ENCODE measurements at places on chromosomes 2 and 18.
A peak's percentile ranks its signal among the peaks of the same experiment; 100 is the strongest.

GRCh38 chr2:172999641-173000386 lies 75.8 kb upstream of the MAP3K20 start:
- H3K4me1 ChIP-seq, result no peaks in the 10 kb centered on the region
- peaks cover 2% of the 10 kb centered on the region for H3K27me3 ChIP-seq
- H3K36me3 ChIP-seq, result no peaks in the 10 kb centered on the region
- no peak overlapping the region for H3K4me3 ChIP-seq

GRCh38 chr2:228799208-228799588 lies 471.9 kb downstream of the PID1 start:
- H3K36me3 ChIP-seq, result no peaks in the 10 kb centered on the region
- H3K4me3 ChIP-seq, result no peak overlapping the region
- H3K4me1 ChIP-seq, result no peaks in the 10 kb centered on the region
- H3K27ac ChIP-seq, result no peak overlapping the region
- DNase-seq, result no peak

GRCh38 chr2:175036582-175037018 lies 31.4 kb upstream of the CHN1 start:
- H3K36me3 ChIP-seq, result no peaks in the 10 kb centered on the region
- peak; percentile 52 for DNase-seq
- no peaks in the 10 kb centered on the region for H3K27me3 ChIP-seq

GRCh38 chr2:179106676-179107428 lies 56.9 kb upstream of the CCDC141 start:
- no peaks in the 10 kb centered on the region for H3K4me1 ChIP-seq
- DNase-seq, result no peak
- H3K36me3 ChIP-seq, result no peaks in the 10 kb centered on the region
- no peaks in the 10 kb centered on the region for H3K27me3 ChIP-seq
- no peak overlapping the region for H3K27ac ChIP-seq
- no peak overlapping the region for H3K4me3 ChIP-seq

DNA sequence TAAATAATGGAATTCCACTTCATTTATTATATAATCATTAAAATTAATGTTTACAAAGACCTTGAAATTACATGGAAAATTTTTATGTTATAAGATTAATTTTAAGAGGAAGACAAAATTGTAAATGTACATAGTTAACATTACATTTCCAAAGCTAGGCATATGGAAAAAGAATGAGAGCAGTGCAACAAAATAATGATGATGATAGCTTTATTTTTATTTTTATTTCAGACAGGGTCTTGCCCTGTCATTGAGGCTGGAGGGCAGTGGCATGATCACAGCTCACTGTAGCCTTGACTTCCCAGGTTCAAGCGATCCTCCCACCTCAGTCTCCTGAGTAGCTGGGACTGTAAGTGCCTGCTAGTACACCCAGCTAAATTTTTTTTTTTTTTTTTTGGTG lies 61.2 kb upstream of the ZCCHC2 start:
- no peak overlapping the region for H3K27ac ChIP-seq
- no peaks in the 10 kb centered on the region for H3K4me1 ChIP-seq
- H3K36me3 ChIP-seq, result no peaks in the 10 kb centered on the region

GRCh38 chr2:219562049-219563020 lies 9.0 kb downstream of the OBSL1 start:
- no peak overlapping the region for H3K27ac ChIP-seq
- no peak for DNase-seq
- no peak overlapping the region for H3K4me3 ChIP-seq
- no peaks in the 10 kb centered on the region for H3K27me3 ChIP-seq
- H3K36me3 ChIP-seq, result no peaks in the 10 kb centered on the region

GRCh38 chr2:61759005-61759404 lies 94.9 kb downstream of the FAM161A start:
- DNase-seq, result no peak
- H3K27ac ChIP-seq, result no peak overlapping the region
- no peaks in the 10 kb centered on the region for H3K36me3 ChIP-seq
- H3K4me1 ChIP-seq, result peaks cover 3% of the 10 kb centered on the region

DNA sequence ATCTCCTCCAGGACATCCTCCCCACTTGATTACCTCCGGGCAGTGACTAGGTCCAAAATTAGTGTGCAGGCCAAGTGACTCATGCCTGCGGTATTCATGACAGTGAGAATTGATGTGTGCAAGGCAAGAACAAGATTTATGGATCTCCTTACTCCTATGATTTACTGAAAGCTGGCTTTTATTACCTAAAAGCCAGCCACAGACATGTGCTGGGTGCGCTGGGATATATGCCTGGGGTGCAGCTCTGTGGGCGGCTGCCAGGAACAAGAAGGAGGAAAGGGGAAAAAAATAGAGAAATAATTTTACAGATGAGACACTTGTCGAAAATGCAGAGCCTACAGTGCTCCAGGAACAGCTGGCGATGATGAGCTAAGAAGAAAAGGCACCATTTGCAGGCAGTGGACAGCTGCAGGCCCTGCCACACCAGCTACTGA lies 359.3 kb downstream of the CMPK2 start:
- no peaks in the 10 kb centered on the region for H3K27me3 ChIP-seq
- no peak for DNase-seq
- H3K4me3 ChIP-seq, result no peak overlapping the region
- no peak overlapping the region for H3K27ac ChIP-seq
- H3K36me3 ChIP-seq, result no peaks in the 10 kb centered on the region

GRCh38 chr18:6139007-6139406 lies 243.7 kb upstream of the TMEM200C start:
- no peaks in the 10 kb centered on the region for H3K4me1 ChIP-seq
- DNase-seq, result no peak
- H3K36me3 ChIP-seq, result no peaks in the 10 kb centered on the region
- H3K4me3 ChIP-seq, result no peak overlapping the region

DNA sequence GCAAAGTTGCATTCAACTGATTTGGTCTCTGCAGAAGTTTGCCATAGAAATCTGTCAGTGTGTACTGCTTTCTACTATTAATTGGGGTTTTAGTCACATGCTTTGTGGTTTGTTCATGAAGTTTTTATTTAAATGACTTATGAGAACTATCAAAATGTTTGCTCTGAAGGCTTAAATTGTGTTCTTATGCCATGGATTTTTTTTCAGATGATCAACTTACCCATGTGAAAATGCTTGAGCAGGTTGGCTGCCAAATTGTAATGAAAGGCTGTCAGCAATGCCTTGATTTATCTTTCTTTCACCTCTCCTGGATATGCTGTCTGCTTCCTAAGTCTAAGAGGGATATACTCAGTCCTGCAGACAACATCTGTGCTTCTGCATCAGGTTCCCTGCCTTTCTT lies 50.7 kb downstream of the FMNL2 start:
- H3K4me1 ChIP-seq, result no peaks in the 10 kb centered on the region
- no peaks in the 10 kb centered on the region for H3K27me3 ChIP-seq
- no peak overlapping the region for H3K27ac ChIP-seq
- DNase-seq, result no peak
- no peaks in the 10 kb centered on the region for H3K36me3 ChIP-seq

- H3K36me3 ChIP-seq, result peaks cover 14% of the 10 kb centered on the region
- no peak overlapping the region for H3K27ac ChIP-seq
- DNase-seq, result no peak
These were observed 94.7 kb upstream of the CDKL4 start for GRCh38 chr2:39338502-39338901.

DNA sequence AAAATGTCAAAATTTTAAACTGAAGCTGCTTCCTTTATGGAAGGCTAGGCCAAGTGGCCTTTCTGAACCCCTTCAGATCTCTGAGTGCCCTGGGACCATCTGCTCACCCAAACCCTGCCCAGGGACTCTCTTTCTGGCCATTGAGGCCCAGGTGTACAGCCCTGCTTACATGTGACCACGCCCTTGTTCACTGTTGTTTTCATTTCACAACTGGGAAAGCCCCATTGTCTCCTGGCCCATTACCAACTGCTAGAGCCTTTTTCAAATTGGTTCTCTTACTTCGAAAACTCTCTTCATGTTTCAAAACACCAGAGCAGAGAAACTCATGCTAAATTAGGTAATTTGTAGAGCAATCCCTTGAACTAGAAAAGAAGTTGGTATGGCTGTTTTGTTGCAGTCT lies 219.5 kb upstream of the TANK start:
- H3K4me1 ChIP-seq, result no peaks in the 10 kb centered on the region
- H3K36me3 ChIP-seq, result no peaks in the 10 kb centered on the region
- DNase-seq, result no peak
- H3K27me3 ChIP-seq, result no peaks in the 10 kb centered on the region

DNA sequence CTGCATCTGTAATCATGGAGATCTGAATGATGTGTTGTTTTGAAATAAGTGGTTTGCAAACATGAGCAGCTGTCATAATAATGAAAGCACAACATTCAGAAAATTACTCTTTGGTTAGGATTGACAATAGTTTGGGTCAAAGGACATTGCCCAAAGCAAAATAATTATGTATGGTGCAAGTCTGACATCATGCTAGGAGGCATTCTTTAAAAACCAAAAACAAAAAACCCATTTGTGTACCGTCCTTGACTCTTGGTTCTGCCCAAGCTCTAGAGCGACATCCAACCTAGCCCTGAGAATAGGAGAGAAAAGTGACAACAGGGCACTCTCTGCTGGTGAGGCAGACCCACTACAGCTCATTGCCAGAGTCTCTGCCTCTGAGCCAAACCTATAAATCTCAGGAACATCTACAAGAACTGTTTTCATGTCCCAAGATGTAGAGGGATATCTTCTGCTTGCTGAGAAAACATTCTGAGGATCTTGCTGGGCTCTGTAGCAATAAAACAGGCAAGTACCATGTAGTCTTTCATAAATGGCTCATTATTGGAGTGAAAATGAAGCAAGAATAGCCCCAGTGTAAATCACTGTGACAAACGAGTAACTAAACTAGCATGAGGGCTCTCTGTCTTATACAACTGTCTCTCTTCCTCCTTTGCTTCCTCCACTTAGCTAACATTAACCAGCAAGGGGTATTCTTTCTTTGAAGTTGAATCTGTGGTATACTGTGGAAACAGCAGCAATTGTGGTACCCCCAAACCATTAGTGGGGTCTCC lies 266.8 kb upstream of the CXCR4 start:
- peak; percentile 20 for DNase-seq
- H3K36me3 ChIP-seq, result no peaks in the 10 kb centered on the region
- H3K4me3 ChIP-seq, result no peak overlapping the region
- H3K27me3 ChIP-seq, result no peaks in the 10 kb centered on the region
- H3K27ac ChIP-seq, result no peak overlapping the region
- H3K4me1 ChIP-seq, result no peaks in the 10 kb centered on the region

- no peak for DNase-seq
- H3K4me3 ChIP-seq, result no peak overlapping the region
- H3K27me3 ChIP-seq, result no peaks in the 10 kb centered on the region
- no peak overlapping the region for H3K27ac ChIP-seq
These were observed 89.1 kb downstream of the ZNF236 start for GRCh38 chr18:76911440-76911839.

DNA sequence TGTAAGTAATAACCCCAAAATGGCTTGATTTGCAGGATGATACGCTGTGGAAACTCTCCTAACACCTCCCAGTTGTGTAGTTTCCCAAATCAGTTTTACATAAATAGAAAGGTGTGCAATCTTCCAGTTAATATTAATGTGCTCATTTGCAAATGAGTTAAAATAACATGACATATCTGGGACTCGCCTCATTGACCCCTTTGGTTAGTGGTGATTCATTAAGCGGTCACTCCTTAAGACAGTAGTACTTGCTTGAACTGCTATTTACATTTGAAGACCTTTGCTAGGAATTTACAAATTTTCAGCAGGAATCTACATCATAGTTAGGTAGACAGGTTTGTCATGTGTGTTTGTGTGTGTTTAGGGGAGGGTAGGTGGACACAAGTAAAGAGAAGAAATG lies 1367.7 kb upstream of the CELF4 start:
- no peaks in the 10 kb centered on the region for H3K27me3 ChIP-seq
- DNase-seq, result no peak
- H3K27ac ChIP-seq, result no peak overlapping the region
- H3K4me3 ChIP-seq, result no peak overlapping the region
- H3K4me1 ChIP-seq, result no peaks in the 10 kb centered on the region
- H3K36me3 ChIP-seq, result no peaks in the 10 kb centered on the region

DNA sequence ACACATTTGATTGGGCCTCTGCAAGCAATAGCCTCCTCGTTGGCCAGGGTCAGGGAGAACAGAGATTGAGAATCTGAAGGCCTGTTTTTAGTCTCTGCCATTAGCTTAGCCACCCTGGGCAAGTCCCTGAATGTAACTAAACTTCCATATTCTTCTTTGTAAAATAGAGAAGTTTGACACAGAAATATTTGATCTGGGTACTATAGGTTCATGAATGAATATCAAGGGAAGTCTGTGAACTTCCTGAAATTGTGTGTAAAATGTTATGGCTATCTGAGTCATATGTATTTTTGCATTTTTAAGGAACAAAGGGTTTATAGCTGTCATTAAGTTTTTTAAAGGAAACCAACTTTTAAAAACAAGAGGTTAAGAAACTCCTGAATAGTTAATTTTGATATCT lies 23.2 kb downstream of the RND3 start:
- H3K27me3 ChIP-seq, result no peaks in the 10 kb centered on the region
- no peaks in the 10 kb centered on the region for H3K4me1 ChIP-seq
- H3K36me3 ChIP-seq, result no peaks in the 10 kb centered on the region
- no peak for DNase-seq
- no peak overlapping the region for H3K27ac ChIP-seq

GRCh38 chr18:39599251-39599650 lies 2033.7 kb upstream of the CELF4 start:
- no peak overlapping the region for H3K4me3 ChIP-seq
- H3K27ac ChIP-seq, result no peak overlapping the region
- H3K36me3 ChIP-seq, result no peaks in the 10 kb centered on the region
- H3K27me3 ChIP-seq, result no peaks in the 10 kb centered on the region
- no peaks in the 10 kb centered on the region for H3K4me1 ChIP-seq

- no peak overlapping the region for H3K4me3 ChIP-seq
- H3K27me3 ChIP-seq, result no peaks in the 10 kb centered on the region
- H3K27ac ChIP-seq, result no peak overlapping the region
- DNase-seq, result no peak
- H3K36me3 ChIP-seq, result no peaks in the 10 kb centered on the region
These were observed 22.4 kb upstream of the CD28 start for GRCh38 chr2:203683932-203684556.

- no peak for DNase-seq
- no peaks in the 10 kb centered on the region for H3K4me1 ChIP-seq
- H3K4me3 ChIP-seq, result no peak overlapping the region
- peaks cover 11% of the 10 kb centered on the region for H3K27me3 ChIP-seq
- no peak overlapping the region for H3K27ac ChIP-seq
- no peaks in the 10 kb centered on the region for H3K36me3 ChIP-seq
These were observed 165.9 kb upstream of the MSH6 start for GRCh38 chr2:47617028-47617427.

- H3K36me3 ChIP-seq, result no peaks in the 10 kb centered on the region
- no peak overlapping the region for H3K27ac ChIP-seq
- no peak for DNase-seq
- no peak overlapping the region for H3K4me3 ChIP-seq
- H3K4me1 ChIP-seq, result no peaks in the 10 kb centered on the region
These were observed 26.2 kb downstream of the STK39 start for GRCh38 chr2:168220965-168221819.

DNA sequence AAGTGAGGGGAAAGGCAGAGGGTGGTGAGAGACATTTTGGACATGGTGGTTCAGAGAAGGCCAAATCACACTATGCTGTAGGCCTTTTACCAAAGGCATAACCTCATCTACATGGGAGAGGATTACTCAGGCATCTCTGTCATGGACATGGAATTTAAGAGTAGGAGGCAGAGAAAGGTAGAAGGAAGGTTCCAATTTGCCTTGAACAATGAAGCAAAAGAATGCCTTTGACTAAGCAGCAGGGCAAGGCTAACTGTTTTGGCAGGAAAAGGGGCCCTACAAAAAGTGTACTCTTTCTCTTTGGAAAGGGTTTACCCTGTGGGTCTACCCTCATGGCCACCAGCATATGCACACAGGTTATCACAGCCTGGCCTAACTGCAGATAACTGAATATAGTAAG lies 45.6 kb upstream of the RNU4ATAC start:
- H3K27me3 ChIP-seq, result no peaks in the 10 kb centered on the region
- no peaks in the 10 kb centered on the region for H3K36me3 ChIP-seq
- no peak for DNase-seq
- no peaks in the 10 kb centered on the region for H3K4me1 ChIP-seq
- H3K27ac ChIP-seq, result no peak overlapping the region
- no peak overlapping the region for H3K4me3 ChIP-seq
